ENCODE measurements at places on chromosomes 12 and 14.
A peak's percentile ranks its signal among the peaks of the same experiment; 100 is the strongest.

GRCh38 chr12:105476616-105477015 lies 146.1 kb downstream of the C12orf75 start:
- DNase-seq = no peak

- no peak for DNase-seq
Measured at GRCh38 chr12:5487948-5488625, 56.2 kb downstream of the NTF3 start.

DNA sequence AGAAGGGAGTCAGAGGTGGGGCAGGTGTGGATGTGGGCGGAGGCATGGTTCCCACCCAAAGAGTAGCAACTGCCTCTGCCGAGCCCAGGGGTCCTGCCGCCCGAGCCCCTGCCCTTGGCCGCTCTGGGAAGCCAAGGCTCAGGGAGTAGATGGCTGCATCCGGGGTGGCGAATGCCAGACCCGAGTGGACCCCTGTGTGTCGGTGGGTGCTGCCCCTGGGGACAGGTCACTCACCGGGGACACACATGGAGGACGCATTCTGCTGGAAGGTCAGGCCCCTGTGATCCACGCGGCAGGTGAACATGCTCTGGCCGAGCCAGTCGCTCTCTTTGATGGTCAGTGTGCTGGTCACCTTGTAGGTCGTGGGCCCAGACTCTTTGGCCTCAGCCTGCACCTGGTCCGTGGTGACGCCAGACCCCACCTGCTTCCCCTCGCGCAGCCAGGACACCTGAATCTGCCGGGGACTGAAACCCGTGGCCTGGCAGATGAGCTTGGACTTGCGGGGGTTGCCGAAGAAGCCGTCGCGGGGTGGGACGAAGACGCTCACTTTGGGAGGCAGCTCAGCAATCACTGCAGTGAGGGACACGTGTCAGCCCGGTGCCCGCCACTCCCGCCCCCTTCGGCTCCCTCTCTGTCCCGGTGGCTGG lies 329.0 kb downstream of the TMEM121 start:
- DNase-seq = no peak

DNA sequence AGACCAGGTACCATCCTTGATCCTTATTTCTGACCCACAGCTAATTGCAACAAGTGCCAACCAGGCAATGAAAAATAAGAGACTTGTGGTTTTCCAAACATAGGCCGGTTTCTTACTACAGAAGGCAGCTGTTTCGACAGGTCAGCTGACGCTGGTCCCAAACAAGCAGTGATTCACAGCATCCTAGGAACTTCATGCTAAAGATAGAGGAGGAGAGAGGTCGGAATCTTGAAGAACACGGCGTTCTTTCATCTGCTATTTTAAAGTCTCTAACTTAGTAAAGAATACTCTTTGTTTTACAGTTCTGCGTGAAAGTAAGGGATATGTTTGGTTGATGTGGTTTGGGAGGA lies 28.1 kb upstream of the ADGRD1 start:
- peak; percentile 27 for DNase-seq

DNA sequence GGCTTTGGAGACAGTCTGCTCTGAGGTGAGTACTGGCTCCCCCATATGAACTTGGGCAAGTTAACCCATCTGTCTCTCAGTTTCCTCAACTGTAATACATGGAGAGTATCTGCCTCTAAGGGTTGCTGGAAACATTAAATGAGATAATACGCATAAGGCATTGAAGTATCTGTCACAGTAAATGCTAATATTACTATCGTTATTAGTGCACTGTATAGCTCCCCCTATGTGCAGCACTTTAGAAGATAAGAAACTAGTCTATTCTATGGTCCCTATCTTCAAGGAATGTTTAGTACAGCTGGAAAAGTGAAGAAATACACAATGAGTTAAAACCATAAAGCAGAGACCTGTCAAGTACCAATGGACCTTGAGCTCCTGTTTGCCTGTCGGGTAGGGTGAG lies 51.7 kb upstream of the CFL2 start:
- DNase-seq = no peak

GRCh38 chr12:123916729-123917128 lies 55.9 kb downstream of the CCDC92 start:
- DNase-seq = no peak

- DNase-seq = peak; percentile 97
Measured at GRCh38 chr14:34539407-34540180, at the start of gene EAPP. Gene EAPP (minus strand): TSS chr14:34539701. CDS start chr14:34539628, 73 bp downstream.

DNA sequence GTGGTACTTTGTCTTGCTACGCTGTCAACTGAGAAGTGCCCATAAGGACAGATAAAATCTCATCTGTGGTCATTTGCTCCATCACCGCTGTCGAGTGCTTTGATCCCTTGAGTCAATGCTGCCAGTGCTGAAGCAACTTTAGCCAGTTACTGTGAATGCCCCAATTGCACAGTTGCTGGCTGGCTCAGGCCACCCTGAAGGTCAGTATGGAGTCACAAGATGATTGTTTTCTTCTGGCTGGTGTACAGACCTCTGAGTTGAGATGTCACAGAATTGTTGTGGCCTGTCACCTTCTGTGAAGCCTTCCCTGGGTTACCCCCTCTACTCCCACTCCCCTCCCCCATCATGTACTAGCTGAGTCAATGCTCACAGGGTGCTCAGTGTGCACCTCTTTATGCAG lies 92.9 kb downstream of the PELI2 start:
- DNase-seq = no peak

Measured in AG10803 (cell line).